ENCODE measurements at places on chromosomes 6 and 20. TPM values are rescaled to one million over a fixed set of nuclear protein-coding genes. Genes with fewer than 3 reads are reported as not detected.

- no peak for DNase-seq
Measured at GRCh38 chr6:37653933-37654565, 43.6 kb downstream of the MDGA1 start.

DNA sequence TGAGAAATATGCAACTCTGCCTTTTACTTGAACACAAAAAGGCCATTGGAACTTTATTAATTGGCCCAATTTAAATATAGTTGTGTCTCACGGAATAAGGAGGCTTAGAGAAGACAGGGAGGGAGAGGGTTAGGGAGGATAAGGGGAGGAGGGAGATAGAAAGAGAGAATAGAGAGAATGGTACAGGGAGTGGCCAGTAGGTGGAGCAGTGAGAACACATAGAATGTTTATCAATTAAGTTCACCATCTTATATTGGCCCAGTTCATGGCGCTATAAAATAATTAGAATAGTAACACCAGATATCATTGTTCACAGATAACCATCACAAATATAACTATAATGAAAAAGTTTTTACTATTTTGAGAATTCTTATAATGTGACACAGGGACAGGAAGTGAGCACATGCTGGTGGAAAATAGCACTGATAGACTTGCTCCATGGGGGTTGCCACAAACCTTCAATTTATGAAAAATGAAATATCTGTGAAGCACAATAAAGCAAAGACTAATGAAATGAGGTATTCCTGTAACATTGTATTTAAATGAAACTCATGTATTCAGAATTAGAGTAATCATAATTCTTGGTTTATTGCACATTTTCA is 374.1 kb upstream of the MANEA start:
- no peak for DNase-seq

- DNase-seq = no peak
Measured at GRCh38 chr6:39980839-39981580, 46.7 kb upstream of the MOCS1 start.

- no peak for DNase-seq
Measured at GRCh38 chr6:110325197-110325596, 33.0 kb downstream of the METTL24 start.

Gene CRISP2
- total RNA-seq = not detected
